ENCODE measurements at places on chromosomes 4 and X.

DNA sequence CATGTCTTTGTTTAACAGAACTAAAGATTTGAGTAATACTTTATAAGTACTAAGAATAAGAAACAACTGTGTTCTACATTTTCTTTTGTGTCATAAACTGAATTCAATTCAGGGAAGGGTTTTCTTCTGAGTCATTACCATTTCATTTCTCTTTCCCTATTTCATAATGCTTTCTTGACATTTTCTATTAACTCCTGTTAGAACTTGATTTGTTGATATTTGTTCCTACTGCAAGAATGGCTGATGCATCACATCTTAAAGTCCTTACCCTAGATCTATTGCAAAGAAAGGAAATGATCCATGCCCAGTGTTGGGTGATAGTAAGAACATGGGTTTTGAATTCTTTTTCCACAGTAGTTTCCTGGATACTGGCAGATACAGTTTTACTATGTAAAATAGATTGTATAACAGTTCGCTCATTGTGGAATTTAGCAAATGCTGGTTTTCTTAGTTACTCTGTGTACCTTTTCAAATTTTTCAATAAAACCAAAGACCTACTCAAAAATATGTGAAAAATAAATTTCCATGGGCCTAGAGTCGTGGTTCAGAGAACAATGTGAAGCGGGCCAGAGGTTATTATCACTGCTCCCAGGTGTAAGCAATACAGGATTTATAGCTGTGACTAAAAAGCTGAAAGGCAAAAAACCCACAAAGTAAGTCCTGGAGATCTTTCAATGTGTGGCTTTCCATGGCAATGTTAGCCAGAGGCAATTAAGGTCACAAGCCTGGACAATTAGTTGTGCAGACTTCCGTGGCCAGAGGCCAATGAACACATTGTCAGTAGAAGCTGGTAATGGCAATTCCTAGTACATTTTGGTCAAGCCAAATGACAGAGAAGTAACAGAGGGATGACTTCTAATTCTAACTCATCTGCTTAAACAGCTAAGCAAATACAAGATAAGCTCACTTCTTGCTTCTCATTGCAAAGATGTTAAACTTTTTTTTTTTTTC lies 127.3 kb upstream of the FAT4 start:
- no peak for DNase-seq

DNA sequence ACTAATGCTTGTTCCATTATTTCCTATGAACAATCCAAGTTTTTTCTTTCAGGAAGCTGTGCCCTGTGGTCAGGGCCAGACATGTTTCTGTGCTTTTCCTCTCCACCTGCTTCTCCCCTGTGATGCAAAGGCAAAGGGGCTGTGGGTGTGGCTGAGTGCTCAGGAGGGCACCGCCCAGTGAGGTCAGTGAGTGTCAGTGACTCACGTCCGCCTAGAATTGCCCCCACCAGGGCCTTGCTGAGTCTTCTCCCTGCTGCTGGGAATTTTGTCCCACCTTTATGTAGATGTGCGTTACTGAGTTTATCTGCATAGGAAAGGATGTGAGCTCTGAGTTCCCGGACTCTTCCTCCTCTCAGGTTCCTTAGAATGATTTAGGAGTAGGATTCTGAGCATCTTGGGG lies 283.2 kb downstream of the DCHS2 start:
- DNase-seq: no peak

GRCh38 chrX:41333744-41334362 lies at the start of gene DDX3X:
Gene DDX3X, plus strand, starts transcription at chrX:41334162. Its CDS starts 91 bp downstream, at chrX:41334253.
- DNase-seq: peak; percentile 89

DNA sequence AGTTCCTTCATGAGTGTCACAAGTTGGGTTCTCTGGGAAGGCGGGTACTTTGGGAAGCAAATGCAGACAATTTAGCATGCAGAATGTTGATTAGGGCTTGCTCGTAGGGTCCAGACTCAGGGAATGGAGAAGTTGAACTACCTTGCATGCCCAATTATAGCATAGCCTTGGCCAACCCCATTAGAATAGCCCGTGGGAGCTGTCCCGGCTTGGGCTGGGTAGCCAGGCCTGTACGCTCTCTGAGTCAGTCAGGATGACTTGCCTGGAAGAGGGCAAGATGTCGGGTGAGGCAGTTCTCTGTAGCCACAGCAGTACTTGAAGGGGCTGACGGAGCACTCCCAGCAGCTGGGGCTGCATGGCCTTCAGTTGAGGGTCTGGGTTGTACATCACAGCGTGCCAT lies 19.5 kb downstream of the KIAA0232 start:
- DNase-seq: no peak

DNA sequence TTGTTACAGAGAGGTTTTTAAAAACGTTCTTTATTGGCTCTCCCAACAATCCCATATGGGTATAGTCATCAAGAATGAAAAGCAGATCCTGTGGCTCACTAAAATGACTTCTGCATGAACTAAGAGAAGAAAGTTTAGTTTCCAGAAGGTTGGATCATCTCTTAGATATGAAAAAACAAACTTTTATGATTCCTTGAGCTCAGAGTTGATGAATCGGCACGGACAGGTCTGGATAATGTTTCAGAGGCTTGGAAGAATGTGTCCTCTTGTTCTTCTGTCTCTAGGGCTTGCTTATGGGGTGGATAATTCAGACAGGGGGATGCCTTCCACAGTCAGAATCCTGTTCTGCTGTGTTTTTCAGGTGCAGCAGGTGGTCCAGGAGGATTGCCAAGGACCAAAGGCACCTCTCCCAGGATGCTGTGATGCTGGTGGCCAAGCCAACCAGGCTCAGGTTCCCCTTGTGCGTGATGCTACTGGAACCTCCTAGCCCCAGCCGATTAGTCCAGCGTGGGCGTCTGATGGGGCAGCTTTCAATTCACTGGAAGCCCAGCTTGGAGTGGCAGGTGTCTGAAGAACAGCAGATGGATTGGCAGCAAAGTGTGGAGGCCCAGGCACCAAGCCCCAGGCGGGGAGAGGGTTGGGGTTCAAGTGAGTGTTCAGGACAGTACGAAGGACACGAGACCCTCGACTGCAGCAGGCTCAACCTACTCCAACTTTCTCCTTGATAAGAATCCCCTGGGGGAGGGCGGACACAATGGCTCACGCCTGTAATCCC lies 30.3 kb downstream of the CCKAR start:
- no peak for DNase-seq

- no peak for DNase-seq
Observed at GRCh38 chrX:134883137-134883700, 107.6 kb upstream of the SMIM10 start.

- DNase-seq: no peak
Observed at GRCh38 chr4:108559068-108559793, 61.1 kb upstream of the RPL34 start.
